ENCODE measurements at places on chromosomes 4 and X. TPM values are rescaled to one million over a fixed set of nuclear protein-coding genes. Genes with fewer than 3 reads are reported as not detected.

The ZAR1 gene
- total RNA-seq, result 0.87 TPM

- no peak for DNase-seq
- H3K27me3 ChIP-seq, result no peaks in the 10 kb centered on the region
- H3K4me3 ChIP-seq, result no peak overlapping the region
- H3K4me1 ChIP-seq, result peaks cover 12% of the 10 kb centered on the region
- peaks cover 12% of the 10 kb centered on the region for H3K36me3 ChIP-seq
These were observed 21.4 kb upstream of the ANXA10 start for GRCh38 chr4:168070903-168071302.

DNA sequence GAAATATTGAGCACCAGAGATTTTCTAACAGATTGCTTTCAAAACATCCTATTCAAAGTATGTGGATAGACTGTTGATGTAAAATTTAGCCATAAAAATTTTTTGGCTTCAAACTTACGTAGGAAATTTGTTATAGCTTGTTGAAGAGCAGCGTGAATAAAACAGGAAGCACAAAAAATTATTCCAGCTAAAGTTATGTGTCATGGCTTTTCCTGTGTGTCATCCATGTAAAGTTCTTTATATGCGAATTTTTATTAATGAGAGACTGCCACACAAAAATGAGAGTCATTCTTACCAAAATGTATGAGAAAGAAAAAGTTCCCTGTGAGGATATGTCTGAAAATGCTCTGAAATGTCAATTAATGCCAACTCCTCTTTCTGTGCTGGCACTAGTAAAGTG is 19.5 kb downstream of the EPGN start:
- H3K4me3 ChIP-seq, result no peak overlapping the region
- no peaks in the 10 kb centered on the region for H3K27me3 ChIP-seq
- H3K4me1 ChIP-seq, result peaks cover 11% of the 10 kb centered on the region
- DNase-seq, result no peak

DNA sequence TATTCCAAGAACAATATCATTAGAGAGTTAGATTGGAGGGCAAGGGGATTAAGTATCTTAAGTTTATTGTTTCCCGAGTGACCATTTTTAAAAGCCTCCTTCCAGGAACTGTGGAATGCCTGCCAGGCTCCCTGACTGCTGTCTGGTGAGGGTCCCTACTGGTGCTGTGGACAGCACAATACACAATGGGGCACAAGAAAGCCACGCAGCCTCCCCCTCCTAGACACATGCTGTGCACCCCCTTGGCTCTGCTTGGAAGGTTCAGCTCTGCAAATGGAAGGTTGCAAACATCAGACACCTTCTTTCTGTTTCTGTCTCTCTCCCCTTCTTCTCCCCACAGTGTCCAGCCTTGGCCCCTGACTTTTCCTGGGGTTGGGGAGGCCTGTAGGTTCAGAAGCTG is 153.2 kb downstream of the SHROOM3 start:
- peaks cover 78% of the 10 kb centered on the region for H3K4me1 ChIP-seq
- H3K4me3 ChIP-seq, result no peak overlapping the region
- H3K36me3 ChIP-seq, result peaks cover 3% of the 10 kb centered on the region
- H3K27me3 ChIP-seq, result no peaks in the 10 kb centered on the region

- no peaks in the 10 kb centered on the region for H3K36me3 ChIP-seq
- H3K27me3 ChIP-seq, result peaks cover 2% of the 10 kb centered on the region
- no peak overlapping the region for H3K27ac ChIP-seq
- DNase-seq, result no peak
- peaks cover 15% of the 10 kb centered on the region for H3K4me1 ChIP-seq
These were observed 5.9 kb upstream of the SASH3 start for GRCh38 chrX:129773649-129774458.

DNA sequence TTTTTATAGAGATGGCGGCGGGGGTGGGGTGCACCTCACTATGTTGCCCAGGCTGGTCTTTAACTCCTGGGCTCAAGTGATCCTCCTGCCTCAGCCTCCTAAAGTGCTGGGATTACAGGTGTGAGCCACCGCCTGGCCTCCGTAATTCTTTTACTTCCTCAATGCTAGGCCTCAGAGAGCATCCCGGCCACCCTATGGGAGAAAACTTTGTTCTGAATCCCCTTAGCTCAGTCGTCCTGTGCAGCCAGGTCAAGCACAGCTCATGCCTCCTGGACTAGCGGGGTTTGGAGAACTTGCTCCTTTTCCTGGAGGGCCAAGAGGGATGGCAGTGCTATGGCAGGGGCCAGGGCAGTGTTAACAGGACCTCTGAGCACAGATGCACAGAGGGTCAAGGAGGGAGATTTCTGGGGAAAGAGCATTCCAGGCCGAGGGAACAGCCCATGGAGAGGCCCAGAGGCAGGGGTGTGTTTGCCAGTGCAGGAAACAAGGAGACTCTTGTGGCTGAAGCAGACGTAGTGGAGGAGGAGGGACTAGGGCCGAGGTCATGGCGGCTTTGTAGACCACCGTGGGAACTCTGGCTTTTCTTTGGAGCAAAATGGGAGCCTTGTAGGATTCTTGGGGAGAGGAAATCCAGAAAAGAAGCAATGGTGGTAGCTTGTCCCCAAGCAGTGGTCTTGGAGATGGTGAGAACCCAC is 9.8 kb upstream of the TNIP2 start:
- DNase-seq, result no peak
- no peak overlapping the region for H3K27ac ChIP-seq
- H3K36me3 ChIP-seq, result no peaks in the 10 kb centered on the region
- peaks cover 6% of the 10 kb centered on the region for H3K27me3 ChIP-seq
- H3K4me3 ChIP-seq, result no peak overlapping the region
- peaks cover 24% of the 10 kb centered on the region for H3K4me1 ChIP-seq
